Stimulated activated CD4-positive, alpha-beta T cell treated with anti-CD3 and anti-CD28 coated beads, Interleukin-1b, Interleukin-23, amount 100 ng/mL, for 48 hours (primary cell): ENCODE measurements at places on chromosomes 6 and 20.

GRCh38 chr6:167952512-167952859 lies 45.0 kb upstream of the KIF25 start:
- DNase-seq = no peak

DNA sequence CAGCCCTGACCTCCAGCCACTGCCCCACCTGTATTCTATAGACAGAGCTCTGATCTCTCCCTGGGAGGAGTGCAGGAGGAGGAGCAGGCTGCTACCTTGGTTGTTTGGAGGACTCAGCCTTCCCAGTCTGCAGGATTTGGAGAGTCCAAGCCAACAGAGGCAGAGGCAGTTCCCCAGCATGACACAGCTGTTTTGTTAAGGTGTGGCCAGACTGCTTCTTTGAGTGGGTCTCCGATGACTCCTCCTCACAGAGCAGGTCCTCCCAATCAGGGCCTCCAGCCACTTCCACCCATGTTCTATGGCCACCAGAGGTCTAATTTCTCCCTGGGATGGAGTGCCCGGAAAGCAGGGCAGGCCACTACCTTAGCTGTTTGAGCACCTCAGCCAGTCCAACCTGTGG lies 203.5 kb downstream of the HACE1 start:
- DNase-seq = no peak

DNA sequence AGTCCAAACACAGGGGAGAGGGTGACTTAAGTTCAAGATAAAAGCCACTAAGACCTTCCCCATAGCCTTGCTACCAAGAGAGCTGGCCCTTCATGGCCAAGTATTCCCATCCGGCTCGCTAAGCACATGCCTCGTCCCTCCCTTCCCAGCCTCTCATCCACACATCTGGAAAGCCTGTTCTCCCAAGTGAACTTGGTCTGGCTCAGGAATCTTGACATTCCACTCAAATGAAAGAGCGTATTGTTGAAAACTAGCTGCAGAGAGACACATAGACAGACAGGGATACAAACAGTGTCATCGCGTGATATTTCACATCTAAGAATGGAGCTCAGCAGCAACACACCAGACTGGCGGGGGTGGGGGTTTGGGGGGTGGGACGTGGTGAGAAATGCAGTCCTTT lies 182.8 kb upstream of the FOXQ1 start:
- no peak for DNase-seq

GRCh38 chr6:100165442-100165841 lies 171.4 kb upstream of the MCHR2 start:
- DNase-seq = no peak

DNA sequence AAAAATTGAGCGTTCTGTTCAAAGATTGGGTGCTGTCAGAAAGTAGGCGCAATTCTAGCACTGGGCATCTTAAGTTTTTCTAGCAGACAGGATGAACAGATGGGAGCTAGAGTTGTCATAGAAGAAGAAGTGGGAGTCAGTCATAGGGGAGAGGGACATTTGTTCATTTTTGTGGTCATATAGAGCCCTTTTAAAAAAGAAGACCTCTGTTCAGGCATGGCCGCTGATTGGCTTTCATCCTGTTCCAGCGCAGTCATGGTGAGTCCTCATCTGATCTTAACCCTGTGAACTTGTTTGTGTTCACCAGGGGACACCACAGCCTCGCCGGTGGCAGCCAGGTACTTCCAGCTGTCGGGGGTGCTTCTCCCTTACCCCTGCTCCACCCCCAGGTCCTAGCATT lies 29.7 kb upstream of the PBOV1 start:
- DNase-seq = no peak
